ENCODE measurements at places on chromosomes 12 and 14. TPM values are rescaled to one million over a fixed set of nuclear protein-coding genes. Genes with fewer than 3 reads are reported as not detected.

CLSTN3 gene
- 23.1 TPM for total RNA-seq

ADGRD1 gene
- not detected for total RNA-seq

KERA gene
- not detected for total RNA-seq

ATL1 gene
- total RNA-seq = 4.0 TPM

NRIP2 gene
- total RNA-seq = not detected

NKX2-1 gene
- not detected for total RNA-seq

- DNase-seq = no peak
Observed at GRCh38 chr14:80215756-80216581, 4.7 kb upstream of the DIO2 start.

DNA sequence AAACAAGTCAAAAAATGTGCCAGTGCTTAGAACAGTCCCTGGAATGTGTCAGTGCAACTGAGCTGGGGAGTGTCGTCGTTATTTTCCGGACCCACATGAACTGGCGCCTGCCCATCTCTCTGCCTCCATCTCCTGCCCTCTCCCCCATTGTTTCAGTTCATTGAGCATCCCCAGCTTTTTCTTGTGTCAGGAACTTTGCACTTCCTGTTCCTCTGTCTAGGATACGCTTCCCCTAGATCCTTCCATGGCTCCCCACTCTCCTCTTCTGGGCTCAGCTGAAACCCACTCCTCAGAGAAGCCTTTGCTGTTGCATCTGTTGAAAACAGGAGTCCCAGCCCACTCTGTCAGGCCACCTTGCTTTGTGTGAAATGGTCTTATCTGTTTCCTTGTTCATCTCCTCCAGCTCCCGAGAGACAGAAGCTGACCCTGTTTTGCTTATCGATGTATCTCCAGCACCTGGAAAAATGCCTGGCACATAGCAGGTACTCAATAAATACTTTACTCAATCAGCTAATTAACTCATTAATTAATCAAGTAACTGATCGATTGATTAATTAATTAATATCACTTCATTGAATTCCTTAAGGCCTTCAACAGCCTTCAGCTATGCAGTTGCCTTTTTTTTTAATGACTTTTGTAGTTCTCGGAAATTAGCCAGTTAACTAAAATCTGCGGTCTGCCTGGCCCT is 2.7 kb upstream of the SCARB1 start:
- DNase-seq = no peak

DNA sequence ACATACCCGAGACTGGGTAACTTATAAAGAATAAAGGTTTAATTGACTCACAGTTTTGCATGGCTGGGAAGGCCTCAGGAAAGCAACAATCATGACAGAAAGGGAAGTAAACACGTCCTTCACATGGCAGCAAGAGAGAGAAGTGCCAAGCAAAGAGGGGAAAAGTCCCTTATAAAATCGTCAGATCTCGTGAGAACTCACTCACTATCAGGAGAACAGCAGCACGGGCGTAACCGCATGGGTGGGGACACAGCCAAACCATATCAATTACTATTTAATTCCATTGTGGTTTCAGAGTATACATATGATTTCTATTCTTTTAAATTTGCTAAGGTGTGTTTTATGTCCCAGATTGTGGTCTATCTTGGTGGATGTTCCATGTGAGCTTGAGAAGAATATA is 117.9 kb downstream of the SCAF11 start:
- DNase-seq = no peak

- no peak for DNase-seq
Observed at GRCh38 chr12:110223777-110224378, 57.2 kb upstream of the ATP2A2 start.

- no peak for DNase-seq
Observed at GRCh38 chr14:99972748-99973466, 92.3 kb upstream of the EVL start.

DNA sequence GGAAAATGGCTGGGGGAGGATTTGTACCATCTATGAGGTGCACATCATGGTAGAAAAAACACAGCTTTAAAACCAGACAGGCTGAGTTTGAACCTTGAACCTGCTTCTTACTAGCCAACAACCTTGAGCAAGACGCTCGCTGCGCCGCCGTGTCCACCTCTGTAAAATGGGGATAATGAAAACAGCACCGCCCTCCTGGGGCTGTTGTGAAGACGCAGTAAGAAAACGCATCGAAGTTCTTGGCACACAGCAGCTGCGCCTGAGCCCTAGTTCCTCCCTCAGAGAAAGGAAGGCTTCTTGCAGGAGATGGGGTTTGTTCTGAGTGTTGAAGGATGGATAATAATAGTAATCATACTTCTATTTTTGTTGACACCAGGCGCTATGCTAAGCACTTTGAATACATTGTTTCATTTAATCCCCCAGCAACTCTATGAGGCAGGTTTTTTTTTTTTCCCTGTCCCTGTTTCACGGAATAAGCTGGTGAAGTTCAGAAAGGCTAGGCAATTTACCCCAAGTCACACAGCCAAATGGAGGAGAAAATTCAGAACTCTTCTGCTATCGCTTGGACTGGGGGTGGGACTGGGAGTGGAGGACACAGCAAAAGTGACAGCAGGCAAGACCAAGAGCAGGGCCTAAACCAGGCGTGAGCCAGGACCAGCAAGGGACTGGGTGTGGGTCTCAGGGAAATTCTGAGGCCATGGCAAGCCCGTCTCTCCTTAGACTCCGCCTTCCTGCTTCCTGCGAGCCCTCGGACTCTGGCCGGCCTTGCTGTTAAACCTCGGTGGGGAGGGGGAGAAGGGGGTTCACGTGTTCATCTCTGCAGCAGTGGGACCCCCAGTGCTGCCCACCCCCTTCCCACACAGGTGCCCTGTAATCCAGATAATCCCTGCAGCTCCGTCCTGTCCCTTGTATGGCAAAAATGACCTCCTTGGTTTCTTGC is 97.5 kb downstream of the LRRC74A start:
- DNase-seq = no peak

DNA sequence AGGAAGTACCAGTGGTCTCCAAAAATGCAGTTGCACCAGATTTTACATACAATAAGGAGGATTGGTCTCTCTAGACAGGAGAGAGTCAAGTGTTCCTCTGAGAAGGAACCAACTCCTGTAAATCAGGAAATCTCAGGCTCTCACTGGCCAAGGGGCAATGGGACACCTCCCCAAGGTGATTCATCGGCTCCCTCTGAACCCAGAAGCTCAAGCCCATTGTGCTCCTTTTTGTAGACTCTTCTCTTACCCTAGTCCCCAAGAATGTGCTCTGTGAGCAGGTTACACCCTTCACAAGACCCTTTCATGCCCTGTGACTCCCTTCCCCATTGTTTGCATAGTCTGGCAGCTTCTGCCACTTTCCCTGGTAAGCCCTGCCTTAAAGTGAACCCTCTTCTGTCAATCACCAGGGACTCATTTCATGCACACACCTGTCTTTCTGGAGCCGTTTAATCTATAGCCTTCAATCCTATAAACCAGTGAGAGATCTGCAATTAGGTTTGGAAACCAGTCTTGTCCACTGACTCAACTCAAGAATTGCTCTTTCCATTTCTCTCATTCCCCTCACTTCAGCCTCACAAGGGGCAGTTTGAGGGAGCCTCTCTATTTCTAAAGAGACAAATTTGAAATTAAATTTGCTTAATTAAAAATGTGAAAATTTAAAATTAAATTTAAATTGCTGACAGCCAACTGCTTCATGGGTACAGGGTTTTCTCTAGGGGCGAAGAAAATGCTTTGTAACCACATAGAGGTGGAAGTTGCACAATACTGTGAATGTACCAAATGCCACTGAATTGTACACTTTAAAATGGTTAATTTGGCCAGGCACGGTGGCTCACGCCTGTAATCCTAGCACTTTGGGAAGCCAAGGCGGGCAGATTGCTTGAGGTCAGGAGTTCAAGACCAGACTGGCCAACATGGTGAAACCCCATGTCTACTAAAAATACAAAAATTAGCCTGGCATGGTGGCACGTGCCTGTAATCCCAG is 38.3 kb upstream of the LTA4H start:
- DNase-seq = no peak

GRCh38 chr12:96186607-96187301 is 7.4 kb upstream of the ELK3 start:
- no peak for DNase-seq

GRCh38 chr14:23252420-23253333 is 14.9 kb downstream of the RNF212B start:
- DNase-seq = no peak

- no peak for DNase-seq
Observed at GRCh38 chr14:100896369-100897060, 7.0 kb downstream of the RTL1 start.

DNA sequence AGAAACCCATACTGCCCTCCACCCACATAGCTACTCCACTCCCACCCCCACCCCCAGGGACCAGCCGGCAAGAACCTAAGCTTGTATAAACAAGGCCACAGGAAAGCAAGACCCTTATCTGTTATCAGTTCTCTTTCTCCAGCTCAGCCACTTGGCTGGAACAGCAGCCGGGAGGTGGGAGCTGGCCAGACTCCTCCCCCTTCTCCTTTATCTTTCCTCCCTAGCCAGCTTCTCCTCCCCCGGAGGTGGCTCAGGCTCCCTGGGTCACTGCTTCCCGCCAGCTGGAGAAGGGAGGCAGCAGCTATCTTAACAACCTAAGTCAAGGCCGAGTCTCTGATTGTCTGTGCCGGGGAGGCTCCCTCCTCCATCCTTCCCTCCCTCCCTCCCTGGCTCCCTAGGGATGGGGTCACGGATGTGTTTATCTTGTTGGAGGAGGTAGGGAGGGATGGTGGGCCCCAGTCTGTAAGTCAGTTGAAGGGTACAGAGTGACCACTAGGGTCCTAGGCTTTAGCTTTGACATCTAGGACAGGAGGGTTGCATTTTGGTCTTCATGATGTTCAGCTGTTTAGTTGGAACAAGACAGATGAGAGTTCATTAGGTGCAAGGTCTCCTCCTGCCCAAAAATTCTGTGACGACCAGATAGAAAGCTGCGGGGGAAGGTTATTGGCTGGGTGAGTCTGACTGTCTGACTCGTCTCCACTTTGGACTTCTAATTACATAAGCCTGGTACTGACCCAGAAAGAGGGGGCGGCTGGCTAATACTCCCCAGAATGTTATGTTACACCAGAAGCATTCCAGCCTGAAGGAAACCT is 29.7 kb downstream of the ZFP36L1 start:
- no peak for DNase-seq

DNA sequence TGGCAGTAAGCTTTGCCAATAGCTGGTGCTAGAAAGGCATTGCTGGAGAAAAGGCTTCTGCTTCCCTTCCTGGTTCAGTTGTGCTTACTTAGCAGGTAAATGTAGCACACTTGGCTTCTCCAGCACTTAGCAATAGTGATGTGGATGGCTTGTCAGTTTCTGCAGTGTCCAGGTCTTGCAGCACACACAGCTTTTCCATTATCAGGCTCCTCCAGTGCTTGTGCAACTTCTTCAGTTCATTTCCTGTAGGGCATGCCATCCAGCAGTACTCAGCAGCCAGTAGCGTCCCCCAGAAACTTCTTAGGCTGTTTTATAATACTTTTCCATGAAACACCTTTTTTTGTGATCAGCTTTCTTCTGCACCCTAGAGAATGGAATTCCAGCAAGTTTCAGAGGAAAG is 154.6 kb downstream of the SLC6A15 start:
- no peak for DNase-seq

GRCh38 chr14:99961826-99962518 is 103.2 kb upstream of the EVL start:
- no peak for DNase-seq

GRCh38 chr12:130976171-130976720 is 22.5 kb downstream of the ADGRD1 start:
- no peak for DNase-seq

- DNase-seq = no peak
Observed at GRCh38 chr12:17976202-17976601, 113.8 kb downstream of the RERGL start.

DNA sequence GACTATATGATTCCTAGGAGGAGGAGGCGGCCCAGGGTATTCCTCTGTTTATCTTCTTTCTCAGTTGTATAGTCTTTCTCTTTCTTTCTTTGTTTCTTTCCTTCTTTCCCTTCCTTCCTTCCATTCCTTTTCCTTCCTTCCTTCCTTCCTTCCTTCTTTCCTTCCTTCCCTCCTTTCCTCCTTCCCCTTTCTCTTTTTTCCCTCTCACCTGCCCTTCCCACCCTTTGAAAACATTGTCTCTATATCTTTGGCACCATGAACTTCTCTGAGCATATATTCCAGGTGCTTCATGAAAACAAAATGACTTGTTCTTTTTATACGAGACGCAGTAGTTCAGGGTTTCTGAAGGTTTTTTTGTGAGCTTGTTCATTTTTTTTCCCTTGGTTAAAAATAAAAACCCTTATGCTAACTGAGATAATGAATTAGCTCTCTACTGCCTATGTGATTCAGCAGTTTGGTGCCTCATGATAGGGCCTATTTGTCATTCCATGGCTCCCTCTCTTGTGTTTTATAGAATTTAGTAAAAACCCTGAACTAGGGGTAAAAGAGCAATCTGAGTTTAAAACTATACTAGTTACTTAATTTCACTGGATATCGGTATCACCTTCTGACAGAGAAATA is 3.2 kb upstream of the TESPA1 start:
- no peak for DNase-seq

DNA sequence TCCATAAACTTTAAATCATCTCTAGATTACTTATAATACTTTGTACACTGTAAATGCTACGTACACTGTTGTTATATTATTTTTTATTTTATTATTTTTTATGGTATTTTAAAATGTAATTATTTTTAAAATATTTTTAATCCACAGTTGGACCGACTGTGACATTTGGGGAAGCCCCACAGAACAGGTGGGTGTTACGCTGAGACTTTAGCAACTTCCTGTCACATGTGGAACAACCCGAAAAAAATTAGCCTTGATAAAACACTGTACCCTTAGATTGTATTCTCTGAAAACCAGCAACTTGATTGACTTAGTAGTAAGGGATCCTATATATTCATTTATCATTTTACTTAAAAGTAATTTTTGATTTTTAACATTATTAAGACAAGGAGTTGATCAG is 1755.7 kb upstream of the SEL1L start:
- no peak for DNase-seq

GRCh38 chr12:93698307-93699092 is 21.3 kb downstream of the CRADD start:
- DNase-seq = no peak

DNA sequence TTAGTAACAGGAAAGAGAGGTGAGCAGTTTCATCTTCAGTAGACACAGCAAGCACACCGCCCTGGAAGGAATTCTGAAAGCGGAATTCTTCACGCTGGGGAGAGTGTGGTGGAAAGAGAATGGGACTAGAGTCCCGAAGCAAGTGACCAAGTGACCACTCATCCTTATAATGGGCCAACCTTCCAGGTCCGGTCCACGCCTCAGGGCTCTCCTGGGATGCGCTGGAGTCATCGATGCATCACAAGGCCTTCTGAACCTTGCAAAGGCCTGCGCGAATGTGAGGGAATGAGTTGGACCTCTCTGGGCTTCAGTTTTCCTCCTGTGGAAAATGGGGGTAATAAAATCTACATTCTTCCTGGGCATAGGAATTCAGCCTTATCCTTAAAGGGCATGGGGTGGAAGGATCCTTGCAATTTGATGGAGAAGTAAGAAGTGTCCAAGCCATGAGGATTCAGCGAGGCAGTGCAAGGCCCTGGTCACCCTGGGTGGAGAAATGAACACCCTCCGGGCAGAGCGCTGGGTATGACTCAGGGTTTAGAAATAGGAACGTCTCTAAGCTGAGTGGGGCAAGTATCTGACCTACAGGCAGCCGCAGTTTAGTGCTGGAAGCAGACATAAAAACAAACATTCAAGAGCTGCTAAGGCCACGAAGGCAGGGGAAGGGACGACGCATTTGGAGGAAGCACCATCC is 97.7 kb downstream of the SETD3 start:
- no peak for DNase-seq

Data from CD8-positive, alpha-beta T cell (primary cell).